ENCODE measurements at places on chromosomes 4 and X.

GRCh38 chr4:91502365-91502764 lies 801.4 kb upstream of the GRID2 start:
- no peak for DNase-seq

DNA sequence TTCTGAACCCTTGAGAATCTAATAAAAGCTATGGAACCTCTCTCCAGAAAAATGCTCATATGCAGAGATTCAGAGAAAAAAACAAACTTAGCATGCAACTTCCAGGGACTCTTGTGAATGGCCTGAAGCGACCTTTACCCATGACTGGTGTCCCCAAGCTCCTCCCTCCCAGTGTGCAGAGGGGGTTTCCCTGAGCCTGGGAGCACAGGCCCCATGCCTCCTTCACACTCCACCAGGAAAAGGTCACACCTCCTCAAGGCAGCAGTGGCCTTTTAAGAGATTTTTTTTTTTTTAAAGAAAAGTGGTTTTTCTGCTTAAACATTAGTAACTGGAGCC lies 13.3 kb upstream of the UBA6 start:
- DNase-seq = no peak

DNA sequence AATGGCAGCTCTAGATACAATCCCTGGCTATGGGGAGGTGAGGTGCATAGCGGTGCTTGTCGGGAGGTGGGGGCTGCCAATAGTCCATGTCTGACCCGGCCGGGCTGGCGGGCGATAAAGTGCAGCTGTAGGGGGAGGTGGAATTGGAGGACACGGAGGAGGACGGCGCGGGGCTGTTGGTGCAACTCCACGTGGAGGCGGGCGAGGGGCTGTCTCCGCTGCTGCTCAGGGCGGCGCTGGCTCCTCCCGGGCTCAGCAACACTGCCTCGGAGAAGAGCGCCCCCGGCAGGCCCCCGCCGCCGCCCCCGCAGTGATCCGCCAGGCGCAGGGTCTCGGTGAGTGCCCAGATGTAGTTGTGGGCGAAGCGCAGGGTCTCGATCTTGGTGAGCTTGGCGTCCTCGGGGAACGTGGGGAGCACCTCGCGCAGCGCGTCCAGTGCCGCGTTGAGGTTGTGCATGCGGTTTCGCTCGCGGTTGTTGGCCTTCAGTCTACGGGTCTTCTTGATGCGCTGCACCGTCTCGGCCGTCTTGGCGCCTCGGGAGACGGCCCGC lies 1.3 kb downstream of the NEUROG2 start:
- no peak for DNase-seq

DNA sequence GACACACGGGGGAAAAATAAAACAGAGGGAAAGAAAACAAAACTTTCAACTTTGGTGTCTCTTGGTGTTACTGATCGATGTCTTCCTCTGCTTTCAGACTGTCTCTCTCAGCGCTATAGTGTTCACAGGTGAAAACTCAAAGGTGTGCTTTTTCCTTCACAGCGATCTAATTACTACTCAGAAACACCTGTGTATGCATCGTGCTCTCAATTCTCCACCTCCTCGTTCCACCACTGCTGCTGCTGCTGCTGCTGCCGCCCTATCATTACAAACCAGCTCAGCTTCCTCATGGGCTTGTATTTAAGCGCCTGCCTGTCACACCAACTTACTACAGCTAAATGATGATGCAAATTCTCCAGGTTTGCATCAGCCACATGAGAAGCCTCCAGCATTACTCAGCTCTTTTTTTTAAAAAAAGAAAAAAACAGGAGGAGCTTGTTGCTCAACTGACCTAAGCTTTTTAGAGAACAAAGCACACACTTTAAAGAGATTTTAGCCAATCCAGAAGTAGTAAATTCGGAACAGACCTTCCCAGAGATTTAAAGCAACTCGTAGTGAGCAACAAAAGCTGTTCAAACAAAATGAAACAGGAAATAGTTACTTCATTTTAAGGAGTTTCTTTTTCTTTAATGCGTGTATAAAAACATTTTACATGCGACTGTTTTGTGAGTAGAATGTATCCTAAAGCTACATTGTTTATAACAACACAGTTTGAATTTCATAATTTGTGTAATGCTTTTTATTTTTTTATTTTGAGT lies at the start of gene SLC7A11:
SLC7A11 (minus strand) TSS at position 274 of the 758 bp plus-strand sequence. CDS start 280 bp downstream, outside the sequence.
- peak; percentile 67 for DNase-seq

DNA sequence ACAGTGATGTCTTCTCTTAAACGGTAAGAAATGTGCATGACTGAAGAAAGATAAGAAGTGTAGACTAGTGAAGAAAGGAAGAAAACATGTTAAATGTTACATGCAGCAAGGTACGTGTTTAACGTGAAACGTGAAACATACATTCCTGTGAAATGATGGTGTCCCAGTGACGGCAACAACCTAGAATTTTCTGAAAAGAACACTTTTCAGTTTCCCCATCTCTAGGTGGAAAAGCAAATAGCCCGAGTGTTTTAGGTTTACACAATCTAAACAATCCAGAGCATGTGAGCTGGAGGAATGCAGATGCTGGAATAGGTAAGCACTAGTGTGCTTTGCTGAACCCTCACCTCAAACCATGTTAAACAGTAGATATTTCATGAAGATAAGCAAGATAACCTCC lies 60.7 kb downstream of the CLNK start:
- no peak for DNase-seq

GRCh38 chrX:7446815-7447214 lies 298.9 kb upstream of the PUDP start:
- no peak for DNase-seq

- DNase-seq = no peak
These were observed 374.8 kb upstream of the ANXA10 start for GRCh38 chr4:167717495-167717894.

DNA sequence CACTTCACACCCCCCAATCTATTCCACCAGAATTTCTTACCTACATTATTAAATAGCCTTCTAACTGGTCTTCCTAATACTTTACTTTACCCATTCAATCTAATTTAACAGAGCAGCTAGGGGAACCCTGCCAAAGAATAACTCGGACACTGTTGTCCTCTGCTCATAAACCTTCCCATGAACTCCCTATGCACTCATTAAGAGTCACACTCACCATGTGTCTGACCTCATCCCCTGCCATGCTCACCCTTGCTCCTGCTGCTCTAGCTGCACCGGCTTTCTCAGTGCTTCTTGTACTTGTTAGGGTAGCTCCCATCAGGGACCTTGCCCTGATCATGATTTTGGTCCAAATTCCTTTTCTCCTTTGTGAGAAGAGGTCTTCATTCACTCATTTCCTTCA lies 54.6 kb upstream of the GUCY1A1 start:
- no peak for DNase-seq

DNA sequence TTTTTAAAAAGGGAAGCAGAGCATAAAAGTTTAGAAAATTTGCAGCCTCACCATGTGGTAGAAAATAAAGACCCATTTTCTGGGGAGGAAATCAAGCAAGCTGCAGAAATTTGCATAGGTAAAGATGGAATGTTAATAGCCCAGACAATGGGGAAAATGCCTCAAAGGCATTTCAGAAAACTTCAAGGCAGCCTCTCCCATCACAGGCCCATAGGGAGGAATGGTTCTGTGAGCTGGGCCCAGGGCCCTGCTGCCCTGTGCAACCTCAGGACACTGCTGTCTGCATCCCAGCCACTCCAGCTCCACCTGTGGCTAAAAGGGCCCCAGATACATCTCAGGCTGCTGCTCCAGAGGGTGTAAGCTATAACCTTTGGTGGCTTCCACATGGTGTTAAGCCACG lies 137.9 kb downstream of the INPP4B start:
- no peak for DNase-seq

DNA sequence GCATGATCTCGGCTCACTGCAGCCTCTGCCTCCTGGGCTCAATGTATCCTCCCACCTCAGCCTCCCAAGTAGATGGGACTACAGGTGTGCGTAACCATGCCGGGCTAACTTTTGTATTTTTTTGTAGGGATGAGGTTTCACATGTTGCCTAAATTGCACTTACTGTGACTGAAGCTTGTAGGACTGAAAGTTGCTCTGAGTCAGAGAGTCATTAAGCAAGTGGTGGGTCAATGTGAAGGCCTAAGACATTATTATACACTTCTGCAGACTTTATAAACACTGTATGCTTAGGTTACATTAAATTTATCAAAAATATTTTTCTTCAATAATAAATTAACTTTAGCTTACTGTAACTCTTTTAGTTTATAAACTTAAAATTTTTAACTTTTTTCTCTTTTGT lies 170.2 kb downstream of the FAT4 start:
- DNase-seq = no peak

DNA sequence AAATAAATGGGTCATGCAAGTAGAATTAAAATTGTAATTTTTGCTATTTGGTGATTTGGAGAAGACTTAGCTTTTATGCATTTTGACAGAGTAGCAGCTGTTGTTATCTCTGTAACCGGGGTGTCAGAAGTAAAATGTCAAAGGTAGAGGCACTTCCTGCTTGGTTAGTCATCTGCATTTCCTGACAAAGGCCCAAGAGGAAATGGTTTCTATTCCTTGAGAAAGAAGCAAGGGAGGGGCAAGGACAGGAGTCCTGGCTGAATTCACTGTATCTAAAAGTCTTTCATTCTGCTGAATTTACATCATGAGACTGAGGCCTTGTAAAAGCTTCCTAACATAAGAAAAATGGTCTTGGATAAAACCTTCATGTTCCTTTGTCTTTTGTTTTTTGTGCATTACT lies 550.9 kb upstream of the BOD1L1 start:
- DNase-seq = no peak

DNA sequence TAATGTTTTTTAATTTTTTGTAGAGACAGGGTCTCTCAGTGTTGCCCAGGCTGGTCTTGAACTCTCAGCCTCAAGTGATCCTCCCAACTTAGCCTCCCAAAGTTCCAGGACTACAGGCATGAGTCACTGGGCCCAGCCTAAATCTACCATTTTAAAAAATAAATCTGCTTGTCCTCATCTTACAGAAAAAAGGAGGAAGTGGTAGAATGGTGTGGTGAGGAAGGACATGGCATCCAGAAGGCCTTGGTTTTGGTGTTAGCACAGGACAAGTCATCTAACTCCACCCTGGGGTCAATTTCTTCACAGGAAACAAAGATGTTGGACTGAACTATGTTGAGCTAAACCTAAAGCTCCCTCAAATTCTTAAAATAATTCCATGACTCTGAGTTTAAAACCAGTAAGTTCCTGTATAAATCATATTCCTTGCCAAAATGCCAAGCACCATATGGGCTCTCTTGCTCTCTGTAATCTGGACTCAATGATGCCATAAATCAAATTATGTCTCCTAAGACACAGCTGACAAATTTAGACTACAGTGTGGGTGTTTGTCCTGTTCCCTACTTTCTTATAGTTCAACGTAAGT lies 253.9 kb upstream of the NOCT start:
- DNase-seq = no peak

DNA sequence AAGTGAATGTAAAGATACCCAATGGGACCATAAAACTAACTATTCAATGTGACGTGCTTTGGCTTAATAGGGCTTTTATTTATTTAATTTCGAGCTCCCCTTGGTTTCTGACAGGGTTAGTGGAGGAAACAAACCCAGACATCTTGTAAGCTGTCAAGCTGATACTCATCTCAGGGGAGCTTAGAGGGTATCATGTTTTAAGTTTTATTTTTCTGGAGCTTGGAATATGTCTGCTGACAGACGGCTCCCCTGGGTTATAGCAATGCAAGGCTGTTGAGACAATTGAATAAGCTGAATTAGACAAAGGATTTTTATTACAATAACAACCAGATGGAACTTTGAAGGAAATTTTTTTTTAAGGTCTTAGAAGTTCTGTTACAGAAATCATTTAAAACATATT lies 456.5 kb downstream of the IL1RAPL1 start:
- DNase-seq = no peak

GRCh38 chrX:39201305-39201990 lies 400.2 kb downstream of the MID1IP1 start:
- no peak for DNase-seq

- no peak for DNase-seq
These were observed 45.6 kb downstream of the SPATA4 start for GRCh38 chr4:176149680-176150355.

DNA sequence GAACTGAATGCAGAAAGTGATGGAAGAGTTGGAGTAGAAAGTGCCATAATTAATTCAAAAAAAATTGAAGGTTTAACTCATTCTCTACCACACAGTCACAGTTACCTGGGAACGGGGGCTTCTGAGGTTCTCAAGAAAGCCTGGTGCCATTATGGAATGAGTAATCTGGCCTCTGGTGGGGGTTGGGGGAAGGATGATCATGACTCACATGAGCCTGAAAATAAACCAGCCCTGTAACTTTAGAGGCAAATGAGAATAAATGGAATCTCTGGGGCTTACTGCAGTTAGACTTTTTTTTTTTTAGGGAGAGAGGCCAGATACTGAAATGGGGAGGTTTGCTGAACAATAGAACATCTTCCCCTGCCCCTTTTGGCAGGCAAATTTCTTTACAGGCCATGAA lies 55.3 kb downstream of the SOD3 start:
- no peak for DNase-seq

- DNase-seq = peak; percentile 25
These were observed 8.3 kb upstream of the SRPK3 start for GRCh38 chrX:153772316-153773217.

DNA sequence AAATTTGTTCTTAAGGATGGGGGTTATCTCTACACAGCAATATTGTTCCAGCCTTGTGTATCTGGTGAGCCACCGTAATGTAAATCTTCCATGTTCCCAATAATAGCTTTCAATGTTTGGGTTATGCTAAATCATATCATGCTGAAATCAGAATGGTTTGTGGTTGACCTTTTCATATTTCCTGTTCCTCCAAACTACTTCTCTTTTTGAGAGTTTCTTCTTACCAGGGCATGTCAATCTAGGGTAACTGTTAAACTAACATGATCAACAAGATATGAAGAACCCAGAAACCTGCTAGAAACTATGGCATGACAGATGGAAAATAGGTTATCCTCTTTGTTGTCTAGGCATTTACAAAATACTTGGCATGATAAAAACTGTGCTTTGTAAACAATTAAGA lies 22.0 kb downstream of the TNMD start:
- no peak for DNase-seq

- no peak for DNase-seq
These were observed 1047.6 kb upstream of the PCDH10 start for GRCh38 chr4:132101526-132101925.

GRCh38 chr4:181672751-181673150 lies 570.5 kb upstream of the TENM3 start:
- DNase-seq = no peak

GRCh38 chr4:63869370-63869769 lies 539.9 kb downstream of the TECRL start:
- no peak for DNase-seq

DNA sequence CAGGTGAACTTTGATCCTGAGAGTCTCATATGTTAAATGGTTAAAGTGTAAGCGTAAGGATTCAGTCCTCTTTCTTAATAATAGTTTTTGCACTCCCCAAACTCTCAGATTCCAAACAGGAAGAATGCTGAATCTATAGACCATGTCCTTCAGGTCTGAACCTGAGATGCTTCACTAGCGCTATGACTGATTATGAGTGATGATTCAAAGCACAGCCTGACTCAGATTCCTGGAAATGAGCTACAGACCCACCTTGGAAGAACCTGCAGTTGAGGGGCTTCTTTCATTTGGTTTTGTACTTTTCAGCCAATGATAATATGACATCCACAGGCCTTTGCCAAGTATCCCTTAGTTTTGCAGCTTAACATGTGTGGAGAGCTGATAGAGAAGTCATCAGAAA lies 1.4 kb downstream of the EDNRA start:
- DNase-seq = no peak
